ENCODE measurements at places on chromosomes 1 and 21. TPM values are rescaled to one million over a fixed set of nuclear protein-coding genes. Genes with fewer than 3 reads are reported as not detected.

Gene C1QA
- total RNA-seq, result not detected

Gene SYT6
- total RNA-seq, result not detected

Gene CD101
- total RNA-seq, result 0.10 TPM

Gene COL6A2
- 9.5 TPM for total RNA-seq

Gene LDLRAD1
- not detected for total RNA-seq

Gene STPG1
- 4.6 TPM for total RNA-seq

Gene S100A14
- total RNA-seq, result not detected

Gene NTNG1
- 2.2 TPM for total RNA-seq

Gene FAM177B
- total RNA-seq, result not detected

Gene LCE2C
- not detected for total RNA-seq

Gene GFI1
- not detected for total RNA-seq

Gene SSR2
- total RNA-seq, result 637 TPM

Gene SLC22A15
- 0.10 TPM for total RNA-seq

Gene CXADR
- total RNA-seq, result 22.5 TPM

Gene RGS8
- total RNA-seq, result not detected

Gene DNAJB4
- 238 TPM for total RNA-seq

Gene CAPN8
- total RNA-seq, result not detected

Gene CRP
- total RNA-seq, result not detected

Gene MTARC2
- total RNA-seq, result 14.7 TPM

Gene APP
- total RNA-seq, result 1,023 TPM

Gene AVPR1B
- total RNA-seq, result not detected

Gene OR2T29
- total RNA-seq, result not detected

Gene NMNAT1
- 12.7 TPM for total RNA-seq

Gene SLC44A5
- 19.9 TPM for total RNA-seq

Gene IFFO2
- 23.8 TPM for total RNA-seq

Gene PADI2
- total RNA-seq, result not detected

Gene WNT3A
- total RNA-seq, result not detected

Gene B3GALT5
- 0.10 TPM for total RNA-seq

Gene PTPN7
- not detected for total RNA-seq

Gene OPTC
- not detected for total RNA-seq

Gene TINAGL1
- 655 TPM for total RNA-seq

Gene REN
- total RNA-seq, result 0.33 TPM

Gene CASP9
- total RNA-seq, result 6.3 TPM

Gene LRRC8B
- 5.2 TPM for total RNA-seq

Gene SOD1
- total RNA-seq, result 150 TPM

Gene HSD3B2
- not detected for total RNA-seq

Data from vein endothelial cell (primary cell).